ENCODE measurements at places on chromosomes 1 and 21.
A peak's percentile ranks its signal among the peaks of the same experiment; 100 is the strongest.

DNA sequence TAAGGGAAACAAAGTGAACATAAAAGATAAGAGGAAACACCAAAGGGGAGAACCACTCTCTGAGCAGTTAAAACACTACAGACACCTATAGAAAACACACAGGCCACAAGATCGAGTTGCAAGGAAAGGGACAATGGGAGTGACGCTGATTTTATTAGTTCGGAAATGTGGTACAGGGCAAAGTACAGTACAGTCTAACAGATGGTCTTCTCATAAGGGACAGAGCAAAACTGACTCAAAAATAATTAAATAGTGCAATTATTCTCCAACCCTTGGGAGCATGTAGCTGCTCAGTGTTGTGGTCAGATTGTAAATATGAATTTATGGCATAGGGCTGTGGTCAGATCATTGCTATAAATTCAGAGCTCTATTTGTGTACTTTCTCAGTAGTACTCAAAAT lies 352.0 kb downstream of the USH2A start:
- no peak for DNase-seq

- DNase-seq = no peak
Measured at GRCh38 chr21:45098867-45099266, 24.5 kb downstream of the ADARB1 start.

- DNase-seq = no peak
Measured at GRCh38 chr1:157460381-157460780, 91.9 kb downstream of the FCRL5 start.

DNA sequence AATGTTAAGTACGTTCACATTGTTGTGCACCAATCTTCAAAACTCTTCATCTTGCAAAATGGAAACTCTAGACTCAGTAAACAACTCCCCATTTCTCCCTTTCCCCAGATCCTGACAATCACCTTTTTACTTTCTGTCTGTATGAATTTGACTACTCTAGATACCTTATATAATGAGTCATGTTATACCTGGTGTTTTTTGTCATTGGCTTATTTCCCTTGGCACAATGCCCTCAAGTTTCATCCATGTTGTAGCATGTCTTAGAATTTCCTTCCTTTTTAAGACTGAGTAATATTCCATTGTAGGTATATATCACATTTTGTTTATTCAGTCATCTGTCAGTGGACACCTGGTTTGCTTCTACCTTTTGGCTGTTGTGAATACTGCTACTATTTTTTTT lies 399.5 kb downstream of the LMO4 start:
- no peak for DNase-seq

GRCh38 chr1:11364170-11364569 lies 91.2 kb downstream of the UBIAD1 start:
- DNase-seq = no peak

DNA sequence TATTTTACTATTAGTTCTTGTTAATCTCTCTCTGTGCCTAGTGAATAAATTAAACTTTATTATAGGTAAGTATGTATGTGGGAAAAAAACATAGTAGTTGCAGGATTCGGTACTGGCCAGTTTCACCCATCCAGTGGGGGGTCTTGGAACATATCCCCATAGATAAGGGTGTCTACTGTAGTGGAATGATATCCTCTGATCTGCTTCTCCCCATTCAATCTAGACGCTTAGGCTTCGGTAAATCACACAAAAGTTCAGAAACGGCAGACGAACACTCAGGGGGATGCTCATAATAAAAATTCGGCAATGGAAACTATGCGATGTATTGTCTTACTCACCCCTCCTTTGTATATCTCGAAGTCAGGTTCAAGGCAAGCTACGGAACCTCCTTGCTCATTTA lies 232.9 kb upstream of the COA6 start:
- no peak for DNase-seq

GRCh38 chr1:150008699-150009098 lies 1.8 kb downstream of the OTUD7B start:
- DNase-seq = no peak

- no peak for DNase-seq
Measured at GRCh38 chr1:215539803-215540570, 27.1 kb upstream of the KCTD3 start.

DNA sequence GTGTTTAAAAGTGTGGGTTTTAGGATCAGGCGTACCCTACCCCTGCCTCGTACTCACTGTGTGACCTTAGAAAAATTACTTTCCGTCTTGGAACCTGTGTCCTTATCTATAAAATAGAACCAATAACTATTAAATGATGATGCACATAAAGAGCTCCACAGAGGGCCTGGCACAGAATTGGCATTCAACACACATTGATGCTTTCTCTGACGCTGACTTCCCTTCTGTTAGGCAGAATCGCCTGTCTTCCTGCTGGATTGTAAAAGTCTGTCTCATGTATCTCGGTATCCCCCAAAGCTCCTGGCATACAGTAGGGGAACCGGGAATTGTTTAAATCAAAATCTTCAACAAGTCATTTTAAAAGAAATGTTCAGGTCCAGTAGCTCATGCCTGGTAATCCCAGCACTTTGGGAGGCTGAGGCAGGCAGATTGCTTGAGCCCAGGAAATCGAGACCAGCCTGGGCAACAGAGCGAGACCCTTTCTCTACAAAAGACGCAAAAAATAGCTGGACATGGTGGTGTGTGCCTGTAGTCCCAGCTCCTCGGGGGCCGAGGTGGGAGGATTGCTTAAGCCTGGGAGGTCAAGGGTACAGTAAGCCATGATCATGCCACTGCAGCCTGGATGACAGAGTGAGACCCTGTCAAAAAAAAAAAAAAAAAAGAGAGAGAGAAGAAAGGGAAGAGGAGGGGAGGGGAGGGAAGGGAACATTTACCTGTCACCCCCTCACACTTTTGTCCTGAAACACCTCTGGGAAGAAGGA lies 41.3 kb upstream of the FHAD1 start:
- no peak for DNase-seq

GRCh38 chr1:161946071-161946987 lies 77.3 kb downstream of the OLFML2B start:
- no peak for DNase-seq

DNA sequence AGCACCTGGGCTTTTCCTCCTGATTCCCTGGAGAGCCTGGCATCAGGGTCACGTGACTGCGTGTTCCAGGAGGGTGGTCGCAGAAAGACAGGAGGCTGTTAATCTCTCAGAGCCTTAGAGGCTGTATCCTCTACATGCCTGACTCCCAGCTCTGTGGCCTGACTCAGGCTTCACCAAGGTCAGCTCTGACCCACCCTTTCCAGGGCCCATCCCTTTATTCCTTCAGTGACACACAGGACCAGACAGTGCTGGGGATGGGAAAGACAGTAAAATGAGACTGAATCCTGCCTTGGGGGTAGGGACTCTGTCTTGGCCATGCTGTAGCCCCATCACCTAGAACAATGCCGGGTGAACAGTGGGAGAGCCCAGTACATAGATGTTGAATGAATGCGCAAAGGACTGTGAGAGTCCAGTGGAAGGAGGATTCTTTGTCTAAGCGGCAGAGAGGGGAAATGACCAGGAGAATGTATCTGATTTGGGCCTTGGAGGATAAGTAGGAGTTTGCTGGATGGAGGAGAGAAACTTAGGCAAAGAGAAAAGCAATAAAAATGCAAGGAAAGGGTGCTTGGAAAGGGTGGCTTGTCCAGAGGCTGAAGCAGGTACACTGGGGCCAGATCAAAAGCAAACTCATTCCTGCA lies 33.0 kb downstream of the EPHX1 start:
- DNase-seq = no peak

- DNase-seq = no peak
Measured at GRCh38 chr1:194296201-194296600, 1109.8 kb upstream of the B3GALT2 start.

DNA sequence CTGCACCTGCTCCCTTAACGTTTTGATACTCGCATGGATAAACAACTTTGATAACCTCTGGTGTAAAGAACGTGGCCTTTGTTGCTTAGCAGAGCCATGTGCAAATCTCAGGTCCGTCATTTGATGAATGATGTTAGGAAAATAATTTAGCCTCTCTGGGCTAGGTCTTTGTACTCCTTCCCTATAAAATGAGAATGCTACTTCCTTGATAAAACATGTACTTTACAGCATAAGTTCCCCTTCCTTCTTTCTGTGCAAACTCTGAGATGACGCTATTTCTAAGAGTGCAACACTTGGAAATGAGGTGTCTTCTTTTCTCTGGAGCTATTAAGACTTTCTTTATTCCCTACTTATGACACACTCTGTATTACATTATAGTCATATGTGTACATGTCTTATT lies 243.4 kb downstream of the RGS7 start:
- DNase-seq = no peak

GRCh38 chr1:224454402-224455055 lies 19.9 kb upstream of the WDR26 start:
- no peak for DNase-seq

GRCh38 chr1:211830055-211830327 lies 572 bp downstream of the LPGAT1 start:
- no peak for DNase-seq

GRCh38 chr1:67414574-67414973 lies 15.6 kb downstream of the SERBP1 start:
- no peak for DNase-seq

DNA sequence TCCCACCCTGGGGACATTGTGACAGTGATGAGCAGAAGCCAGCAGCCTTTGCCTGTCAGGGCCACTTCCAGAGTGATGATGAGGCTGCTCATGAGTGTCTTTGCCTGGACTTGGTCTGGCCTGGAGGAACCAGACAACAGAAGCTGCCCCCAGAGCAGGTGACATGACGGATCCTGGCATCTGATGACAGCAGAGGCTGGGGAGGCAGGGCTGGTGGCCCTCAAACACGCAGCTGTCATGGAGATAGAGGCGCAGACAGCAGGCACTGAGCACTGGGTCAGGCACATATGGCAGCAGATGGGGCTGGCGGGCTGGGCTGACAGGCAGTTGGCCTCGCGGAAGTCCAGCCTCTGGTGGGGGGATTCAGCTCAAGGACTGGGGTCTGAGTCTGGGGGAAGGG lies 66.4 kb upstream of the STUM start:
- DNase-seq = no peak

DNA sequence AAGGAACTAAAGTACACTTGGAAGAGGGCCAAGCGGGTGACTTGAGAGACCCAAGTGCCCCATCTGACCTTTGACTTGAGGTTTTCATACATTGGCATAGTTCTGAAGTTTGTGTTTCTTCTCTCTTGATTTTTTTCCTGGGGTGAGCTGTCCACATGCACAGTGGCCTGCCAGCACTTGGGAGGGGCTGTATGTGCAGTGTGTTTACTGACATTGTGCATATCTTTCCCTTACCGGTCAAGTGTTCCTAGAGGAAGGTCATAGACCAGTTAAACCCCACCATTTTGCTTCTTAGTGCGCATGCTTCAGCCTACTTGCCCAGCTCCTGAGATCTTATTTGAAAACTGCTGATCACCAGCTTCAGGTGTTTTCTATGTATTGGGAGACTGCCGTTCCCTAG lies 435.2 kb upstream of the KAZN start:
- no peak for DNase-seq

- DNase-seq = no peak
Measured at GRCh38 chr21:15020797-15021196, 44.0 kb downstream of the NRIP1 start.

GRCh38 chr1:39657923-39658485 lies 13.9 kb downstream of the NT5C1A start:
- peak; percentile 59 for DNase-seq

DNA sequence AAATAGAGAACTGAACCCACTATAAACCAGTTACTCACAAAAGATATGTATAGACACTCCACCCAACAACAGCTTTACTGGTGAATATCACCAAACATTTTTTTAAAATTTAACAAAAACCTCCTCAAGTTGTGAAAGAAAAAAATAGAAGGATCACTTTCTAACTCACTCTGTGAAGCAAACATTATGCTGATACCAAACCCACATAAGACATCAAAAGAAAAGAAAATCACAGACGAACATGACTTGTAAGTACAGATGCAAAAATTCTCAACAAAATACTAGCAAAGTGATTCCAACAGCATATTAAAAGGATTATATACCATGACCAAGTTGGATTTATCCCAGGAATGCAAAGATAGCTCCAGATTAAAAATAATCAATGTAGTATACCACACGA lies 5.3 kb upstream of the KRTAP10-12 start:
- DNase-seq = no peak

DNA sequence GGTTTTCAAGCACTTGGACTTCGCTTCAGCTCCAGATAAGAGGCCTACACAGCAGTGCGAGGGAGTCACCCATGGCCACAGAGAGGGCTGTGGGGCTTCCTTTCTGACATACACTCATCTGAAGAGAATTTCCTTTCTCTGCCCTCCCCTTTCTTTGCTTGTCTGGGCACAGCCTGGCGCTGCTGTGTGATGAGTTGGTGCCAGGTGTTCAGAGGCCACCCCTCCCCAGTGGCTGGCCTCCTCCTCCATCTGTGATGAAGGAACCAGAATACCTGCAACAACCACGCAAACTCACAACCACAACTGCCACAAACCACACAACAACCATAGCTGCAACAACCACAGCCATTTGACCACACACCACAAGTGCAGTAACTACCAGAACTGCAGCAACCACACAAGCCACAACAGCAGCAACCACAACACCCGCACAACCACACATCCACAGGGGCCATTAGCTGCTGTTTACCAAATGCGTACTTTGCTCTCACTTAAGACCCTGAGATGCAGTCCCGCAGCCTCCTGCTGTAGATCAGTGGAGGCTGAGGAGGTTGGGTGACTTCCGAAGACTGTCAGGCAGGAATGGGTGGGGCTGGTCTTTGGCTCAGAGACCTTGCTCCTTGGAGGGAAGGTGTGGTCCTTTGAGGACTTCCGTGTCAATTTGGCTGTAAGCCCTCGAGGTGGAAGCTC lies 71.1 kb downstream of the IER5 start:
- no peak for DNase-seq

- no peak for DNase-seq
Measured at GRCh38 chr1:162222730-162223129, 153.2 kb downstream of the NOS1AP start.

DNA sequence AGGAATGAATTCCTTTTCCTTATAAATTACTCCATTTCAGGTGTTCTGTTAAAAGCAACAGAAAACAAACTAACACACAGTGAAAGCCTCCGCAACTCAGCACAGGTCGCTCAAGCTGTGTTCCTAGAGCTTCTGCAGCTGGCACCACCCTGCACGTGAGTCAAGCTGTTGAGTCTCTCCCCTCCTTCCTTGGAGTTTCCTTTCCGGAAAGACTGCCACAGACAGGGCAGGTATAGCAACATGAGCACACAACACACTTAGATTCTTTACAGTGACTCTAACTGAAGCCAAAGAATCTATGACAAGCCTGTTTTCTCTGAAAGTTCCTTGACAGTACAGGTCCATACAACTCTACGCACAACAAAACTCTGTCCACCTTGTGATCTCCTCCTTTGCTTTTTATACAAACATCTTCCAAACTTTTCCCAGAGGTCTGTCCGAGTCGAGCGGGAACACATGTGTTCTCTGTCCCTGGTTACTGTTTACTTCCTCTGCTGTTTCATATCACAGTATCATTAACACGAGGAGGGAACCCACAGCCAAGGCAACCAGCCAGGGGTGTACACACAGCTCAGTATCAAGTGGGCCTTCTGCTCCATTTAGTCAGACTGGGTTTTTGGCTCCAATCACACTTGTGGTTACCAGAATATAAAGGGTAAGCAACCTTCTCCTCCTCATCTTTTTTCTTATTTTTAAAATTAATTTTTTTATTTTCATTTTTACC lies 38.7 kb upstream of the DESI2 start:
- DNase-seq = no peak

Measured in mesothelial cell of epicardium (in vitro differentiated cells).